Stimulated activated CD4-positive, alpha-beta T cell treated with anti-CD3 and anti-CD28 coated beads, TNF-alpha, amount 100 ng/mL, for 24 hours (primary cell): ENCODE measurements at places on chromosomes 2 and 18.

DNA sequence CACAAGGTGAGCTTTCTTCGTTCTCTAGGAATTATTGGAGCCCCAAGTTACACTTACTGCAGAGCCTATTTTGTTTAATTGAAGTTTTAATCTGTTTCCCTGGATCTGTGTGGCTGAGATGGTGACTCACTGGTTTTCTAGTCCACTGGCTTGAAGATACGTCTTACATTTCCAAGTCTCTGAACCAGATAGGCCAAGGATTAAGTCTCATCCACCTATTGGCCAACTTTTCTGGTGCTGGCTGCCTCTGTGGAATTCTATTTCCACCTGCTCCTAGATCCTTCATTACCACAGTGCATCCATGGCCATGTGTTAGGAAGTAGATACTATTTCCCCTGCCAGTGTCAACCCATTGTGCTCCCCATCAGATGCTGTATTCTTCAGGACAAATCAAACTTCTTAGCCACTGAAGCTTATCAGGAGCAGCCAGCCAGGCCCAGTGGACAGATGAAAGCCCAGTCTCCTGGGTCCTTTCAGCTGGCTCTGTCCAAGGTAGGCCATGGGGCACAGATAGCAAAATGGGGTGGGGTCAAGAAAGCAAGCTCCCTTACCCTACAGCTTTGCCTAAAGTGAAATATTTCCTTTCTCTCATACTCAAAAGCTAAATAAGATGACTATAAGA, 198.8 kb upstream of the TCF4 start:
- no peak for DNase-seq

- DNase-seq, result no peak
These were observed 37.2 kb upstream of the CYBRD1 start for GRCh38 chr2:171485116-171485515.

GRCh38 chr2:129883121-129883520, 96.3 kb upstream of the RAB6C start:
- DNase-seq, result no peak

GRCh38 chr2:10977003-10977402, 65.3 kb downstream of the KCNF1 start:
- DNase-seq, result no peak

DNA sequence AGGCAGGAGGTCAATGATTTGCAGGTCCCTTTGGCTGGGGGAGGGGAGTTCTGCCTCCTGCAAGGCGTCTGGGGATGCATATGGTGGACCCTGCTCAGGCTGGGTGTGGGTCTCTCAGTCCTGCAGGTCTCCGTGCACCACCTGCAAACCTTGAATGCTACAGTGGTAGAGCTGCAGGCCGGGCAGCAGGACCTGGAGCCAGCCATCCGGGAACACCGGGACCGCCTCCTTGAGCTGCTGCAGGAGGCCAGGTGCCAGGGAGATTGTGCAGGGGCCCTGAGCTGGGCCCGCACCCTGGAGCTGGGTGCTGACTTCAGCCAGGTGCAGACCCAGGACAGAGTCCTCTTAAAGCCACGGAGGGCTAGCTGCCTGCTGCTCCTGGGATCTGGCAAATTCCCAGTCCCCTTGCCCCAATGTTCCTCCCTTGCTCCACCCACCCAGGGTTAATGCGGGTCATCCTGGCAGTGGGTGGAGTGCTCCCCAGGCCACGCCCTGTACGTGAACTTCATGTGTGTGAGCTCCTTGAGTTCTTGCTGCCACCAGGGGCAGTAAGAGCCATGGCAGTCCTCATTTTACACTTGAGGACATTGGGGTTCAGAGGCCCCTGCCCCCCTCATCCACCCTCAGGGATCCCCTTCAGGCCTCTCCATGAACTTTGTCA, 3.1 kb downstream of the PROM2 start:
- DNase-seq, result no peak

- no peak for DNase-seq
These were observed 55.2 kb downstream of the TNP1 start for GRCh38 chr2:216804357-216805350.

GRCh38 chr18:37380546-37381110, 185.0 kb downstream of the CELF4 start:
- DNase-seq, result no peak

DNA sequence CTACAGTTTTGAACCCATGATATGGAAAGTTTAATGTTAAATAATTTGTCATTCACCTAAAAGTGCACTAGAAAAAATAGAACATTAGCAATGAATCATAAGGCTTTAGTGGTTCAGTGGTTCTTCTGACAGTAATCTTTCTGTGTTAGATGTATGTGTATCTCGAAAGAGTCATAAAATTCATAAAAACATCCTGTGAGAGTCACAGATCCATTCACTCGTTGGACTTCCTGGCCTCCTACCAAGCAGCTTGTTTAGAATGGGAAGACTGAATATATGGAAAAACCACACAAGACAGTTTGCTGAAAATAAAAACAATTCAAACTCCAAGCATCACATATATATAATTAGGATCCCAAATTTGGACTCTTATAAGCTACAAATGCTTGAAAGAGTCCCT, 34.8 kb downstream of the ADNP2 start:
- no peak for DNase-seq

DNA sequence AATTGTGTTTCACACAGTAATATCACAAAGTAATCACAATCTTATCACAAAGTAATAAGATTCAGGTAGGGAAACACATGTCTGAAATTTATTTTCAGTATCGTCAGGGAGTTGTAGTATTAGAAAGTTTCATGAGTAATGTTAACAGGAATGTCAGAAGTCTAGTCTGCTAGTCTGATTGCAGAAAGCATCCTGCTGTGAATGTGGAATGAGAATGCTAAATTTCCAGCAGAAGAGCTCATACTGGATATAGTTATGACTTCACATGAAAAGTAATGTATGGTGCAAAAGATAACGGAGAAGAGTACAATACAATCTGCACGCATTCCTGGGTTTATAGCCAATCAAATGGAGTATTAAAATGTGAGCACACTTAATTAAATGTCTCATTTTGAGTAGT, 494.7 kb upstream of the SETBP1 start:
- DNase-seq, result no peak

- no peak for DNase-seq
These were observed 12.8 kb downstream of the SNED1 start for GRCh38 chr2:241011296-241011600.

GRCh38 chr2:65583061-65583460, 150.7 kb upstream of the SPRED2 start:
- DNase-seq, result no peak

- DNase-seq, result no peak
These were observed 1358.7 kb upstream of the NRXN1 start for GRCh38 chr2:52390651-52391050.

- no peak for DNase-seq
These were observed 193.2 kb upstream of the HNMT start for GRCh38 chr2:137771064-137771463.

DNA sequence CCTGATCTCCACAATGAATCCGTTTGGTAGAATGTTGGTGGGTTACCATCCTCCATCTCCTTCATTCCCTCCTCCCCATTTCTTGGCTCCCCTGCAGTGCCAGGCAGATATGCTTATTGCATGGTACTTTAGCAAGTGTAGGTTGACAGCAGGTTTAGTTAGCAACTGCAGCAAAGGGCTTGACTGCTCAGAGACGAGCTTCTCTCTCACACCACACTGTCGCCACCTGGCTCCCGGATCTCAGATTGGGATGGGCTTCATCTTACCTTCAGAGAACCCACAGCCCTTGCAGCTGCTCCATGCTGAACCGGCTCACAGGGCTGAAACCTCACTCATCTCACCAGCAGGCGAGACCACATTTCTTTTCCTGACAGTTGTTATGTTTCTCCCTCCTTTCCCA, 88.8 kb downstream of the VWA3B start:
- DNase-seq, result no peak

GRCh38 chr2:209426432-209426831, 2.6 kb downstream of the MAP2 start:
- no peak for DNase-seq

DNA sequence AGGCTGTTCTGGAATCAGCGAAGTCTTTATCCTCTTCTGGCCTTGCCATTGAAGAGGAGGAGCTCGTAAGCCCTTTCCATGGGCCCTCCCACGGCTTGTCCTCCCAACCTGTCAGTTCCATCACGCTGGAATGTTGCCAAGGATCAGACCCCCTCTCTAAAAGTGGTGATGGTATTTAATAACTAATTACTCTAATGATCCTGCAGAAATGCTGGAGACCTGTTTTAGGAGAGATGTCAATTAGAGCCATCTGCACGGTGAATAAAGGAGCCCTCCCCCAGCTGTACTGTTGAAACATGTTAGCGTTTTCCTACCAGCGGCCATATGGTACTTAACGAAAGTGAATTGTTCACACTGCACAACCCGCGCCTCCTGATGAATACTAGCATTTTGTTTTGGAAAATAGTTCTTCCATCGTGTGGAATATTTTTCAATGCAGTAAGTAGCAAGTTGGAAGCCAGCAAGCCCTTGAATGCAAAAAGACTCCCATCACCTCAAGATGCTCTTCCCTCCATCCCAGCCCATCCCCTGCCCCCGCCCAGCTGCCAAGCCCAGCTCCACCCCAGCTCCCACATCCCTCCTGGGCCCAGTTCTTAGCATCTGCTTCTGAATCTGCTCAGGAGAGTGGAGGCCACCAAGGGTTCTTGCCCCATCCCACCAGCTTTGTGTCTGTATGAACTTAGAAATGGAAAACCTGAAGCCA, 145.4 kb downstream of the KLHL29 start:
- DNase-seq, result no peak

- no peak for DNase-seq
These were observed 26.8 kb downstream of the RMND5A start for GRCh38 chr2:86746939-86747338.

DNA sequence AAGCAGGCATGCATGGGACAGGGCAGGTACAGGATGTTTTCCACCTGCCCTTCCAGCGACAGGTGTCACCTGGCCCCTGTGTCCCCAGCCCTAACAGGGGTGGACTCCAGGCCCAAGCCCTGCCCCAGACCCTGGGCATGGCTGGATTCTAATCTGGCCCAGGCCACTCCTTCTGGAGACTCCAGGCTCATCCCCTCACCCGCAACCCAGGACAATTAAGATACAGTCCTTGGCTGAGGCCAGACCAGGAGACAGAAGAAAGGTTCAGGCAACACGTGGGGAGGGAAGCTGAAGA, 9.5 kb downstream of the BIN1 start:
- no peak for DNase-seq

GRCh38 chr2:233051241-233052149, 8.6 kb upstream of the INPP5D start:
- no peak for DNase-seq

- DNase-seq, result no peak
These were observed 185.1 kb downstream of the TCF4 start for GRCh38 chr18:55402731-55403405.
